Anterior cingulate cortex (tissue), 58 donors: ENCODE measurements at places on chromosomes 13 and 19.
A peak's percentile ranks its signal among the peaks of the same experiment; 100 is the strongest.

- peak; percentile 53 for DNase-seq
Observed at GRCh38 chr19:38514812-38515633, 81.5 kb downstream of the RYR1 start.

DNA sequence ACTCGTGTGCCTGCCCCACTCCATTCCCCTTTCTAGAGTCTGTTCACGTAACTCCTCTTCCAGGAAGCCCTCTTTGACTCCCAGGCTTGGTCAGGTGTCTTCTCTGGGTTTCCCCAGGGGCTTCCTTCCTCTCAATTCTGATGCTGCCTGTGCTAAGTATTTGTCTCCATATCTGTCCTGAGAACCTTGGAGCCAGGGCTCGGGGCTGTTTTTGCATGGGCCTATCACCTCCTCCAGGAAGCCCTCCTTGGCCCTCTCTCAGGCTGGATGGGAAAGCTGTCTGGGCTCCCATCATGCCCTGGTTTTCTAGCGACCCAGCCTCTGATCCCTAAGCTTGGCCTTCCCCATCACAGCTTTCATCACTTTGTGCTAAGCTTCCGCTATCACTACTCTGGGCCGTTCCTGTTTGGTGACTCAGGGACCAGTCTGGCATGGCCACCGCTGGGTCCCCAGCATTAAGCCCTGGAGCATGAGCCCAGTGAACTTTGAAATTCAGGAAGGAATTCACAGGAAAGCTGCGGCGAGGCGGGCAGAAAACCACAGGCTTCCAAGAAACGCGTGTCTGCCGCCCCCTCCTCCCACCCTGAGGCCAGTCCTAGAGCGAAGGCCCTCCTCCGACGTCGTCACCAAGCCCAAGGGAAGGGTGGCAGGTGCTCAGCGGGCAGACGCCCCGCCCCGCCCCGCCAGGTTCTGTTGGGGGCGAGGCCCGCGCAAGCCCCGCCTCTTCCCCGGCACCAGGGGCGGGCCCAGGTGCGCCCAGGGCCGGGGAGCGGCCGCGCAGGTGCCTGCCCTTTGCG, 486 bp upstream of the SPINT2 start:
- peak; percentile 57 for DNase-seq

GRCh38 chr13:106376401-106377112, 158.9 kb downstream of the EFNB2 start:
- no peak for DNase-seq

- DNase-seq: no peak
Observed at GRCh38 chr19:41821003-41821735, 23.3 kb downstream of the LYPD4 start.

- no peak for DNase-seq
Observed at GRCh38 chr13:21526707-21527540, 67.8 kb upstream of the ZDHHC20 start.

DNA sequence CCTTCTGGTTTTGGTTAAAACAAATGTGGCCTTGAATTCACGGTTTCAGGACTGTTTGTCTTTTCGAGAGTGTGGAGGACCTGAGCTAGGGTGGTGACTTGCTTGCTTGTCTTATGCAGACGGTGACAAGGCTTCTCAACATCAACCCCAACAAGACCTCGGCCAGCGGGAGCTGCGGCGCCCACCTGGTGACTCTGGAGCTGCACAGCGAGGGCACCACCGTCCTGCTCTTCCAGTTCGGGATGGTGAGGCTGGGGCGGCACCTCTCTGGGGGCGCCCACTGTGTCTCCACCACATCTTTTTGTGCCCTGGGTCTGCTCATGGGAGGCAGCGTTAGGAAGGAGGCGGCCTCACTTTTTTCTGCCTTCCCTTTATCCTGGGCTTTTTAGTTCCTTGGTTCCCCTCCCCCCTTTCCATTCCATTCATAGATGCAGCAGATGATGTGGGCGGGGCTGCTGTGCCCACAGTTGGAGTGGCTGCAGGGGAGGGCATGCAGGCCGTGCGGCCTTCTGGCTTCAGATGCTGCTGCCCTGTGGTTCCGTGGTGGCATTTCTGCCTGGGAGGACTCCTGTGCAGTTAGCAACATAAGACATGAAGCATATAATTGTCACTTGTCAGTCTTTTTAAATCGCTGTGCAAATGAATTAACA, 23.3 kb downstream of the LAMP1 start:
- DNase-seq: no peak

GRCh38 chr19:44587963-44588770, 25.2 kb upstream of the IGSF23 start:
- DNase-seq: no peak

DNA sequence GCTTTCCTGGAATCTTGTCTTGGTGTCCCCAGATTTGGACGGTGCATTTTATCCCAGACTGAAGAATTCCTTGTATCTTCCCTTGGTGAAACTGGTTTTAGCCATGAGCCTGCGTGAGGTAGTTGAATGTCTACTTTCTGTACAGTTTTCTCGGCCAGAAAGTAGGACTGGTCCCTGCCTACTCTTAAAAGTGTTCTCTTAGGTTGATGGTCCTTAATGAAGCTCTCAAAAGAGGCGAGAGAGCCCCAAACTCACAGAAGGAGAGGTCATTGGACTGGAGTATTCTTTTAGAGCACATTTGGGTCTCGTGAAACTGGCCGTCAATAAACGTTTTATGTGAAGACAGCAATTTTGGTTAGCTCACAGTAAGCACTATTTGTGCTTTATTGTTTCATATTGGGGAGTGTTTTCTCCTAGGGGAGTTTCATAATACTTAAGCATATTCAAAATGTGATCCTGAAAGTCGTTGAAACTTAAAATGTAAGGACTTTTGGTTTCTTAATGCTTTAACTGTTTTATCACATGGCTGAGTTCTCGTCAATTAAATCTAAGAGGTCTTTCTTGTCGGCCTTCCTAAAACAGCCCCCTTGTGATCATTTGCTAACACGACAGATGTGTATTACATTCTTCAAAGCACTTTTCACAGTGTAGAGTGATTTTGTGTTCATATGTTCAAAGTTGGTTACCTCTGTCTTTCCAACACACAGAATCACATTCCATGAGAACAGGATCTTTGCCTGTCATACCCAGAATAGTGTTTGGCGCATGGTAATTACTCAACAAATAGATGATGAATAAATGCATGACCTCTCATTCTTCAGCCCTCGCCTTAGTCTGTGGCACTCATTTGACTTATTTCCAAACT, 889 bp downstream of the GTF2F2 start:
- DNase-seq: no peak

GRCh38 chr13:93290503-93290902, 63.9 kb downstream of the GPC6 start:
- no peak for DNase-seq

DNA sequence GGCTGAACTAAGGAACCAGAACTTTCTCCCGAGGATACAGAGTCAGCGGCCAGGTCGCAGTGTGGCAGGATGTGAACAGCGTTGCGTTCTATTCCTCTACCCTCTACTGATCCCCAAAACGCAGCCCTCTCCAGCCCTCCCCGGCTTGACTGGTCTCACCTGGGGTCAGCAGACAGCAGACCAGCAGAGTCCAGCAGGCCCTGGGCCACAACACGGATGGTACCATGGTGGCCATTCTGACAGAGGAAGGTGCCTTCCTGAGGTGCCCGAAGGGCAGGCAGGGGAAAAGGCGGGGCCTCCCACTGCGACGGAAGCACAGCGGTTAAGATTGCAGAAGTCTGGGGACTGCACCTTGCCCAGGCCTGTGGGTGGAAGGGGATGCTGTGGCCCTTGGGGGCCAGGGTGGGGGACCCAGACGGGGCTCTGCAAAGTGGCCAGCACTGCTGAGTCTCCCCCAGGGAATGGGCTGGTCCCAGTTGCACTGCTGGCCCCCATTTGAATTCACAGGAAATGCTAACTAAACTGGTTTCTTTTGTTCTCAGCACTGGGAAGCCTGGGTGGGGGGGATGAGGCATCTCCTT, at the start of gene ICAM3:
ICAM3 (minus strand) TSS at position 245 of the 581 bp plus-strand sequence; CDS start at position 235, 10 bp downstream.
- no peak for DNase-seq

GRCh38 chr19:55820037-55820436, 11.8 kb downstream of the NLRP11 start:
- no peak for DNase-seq

DNA sequence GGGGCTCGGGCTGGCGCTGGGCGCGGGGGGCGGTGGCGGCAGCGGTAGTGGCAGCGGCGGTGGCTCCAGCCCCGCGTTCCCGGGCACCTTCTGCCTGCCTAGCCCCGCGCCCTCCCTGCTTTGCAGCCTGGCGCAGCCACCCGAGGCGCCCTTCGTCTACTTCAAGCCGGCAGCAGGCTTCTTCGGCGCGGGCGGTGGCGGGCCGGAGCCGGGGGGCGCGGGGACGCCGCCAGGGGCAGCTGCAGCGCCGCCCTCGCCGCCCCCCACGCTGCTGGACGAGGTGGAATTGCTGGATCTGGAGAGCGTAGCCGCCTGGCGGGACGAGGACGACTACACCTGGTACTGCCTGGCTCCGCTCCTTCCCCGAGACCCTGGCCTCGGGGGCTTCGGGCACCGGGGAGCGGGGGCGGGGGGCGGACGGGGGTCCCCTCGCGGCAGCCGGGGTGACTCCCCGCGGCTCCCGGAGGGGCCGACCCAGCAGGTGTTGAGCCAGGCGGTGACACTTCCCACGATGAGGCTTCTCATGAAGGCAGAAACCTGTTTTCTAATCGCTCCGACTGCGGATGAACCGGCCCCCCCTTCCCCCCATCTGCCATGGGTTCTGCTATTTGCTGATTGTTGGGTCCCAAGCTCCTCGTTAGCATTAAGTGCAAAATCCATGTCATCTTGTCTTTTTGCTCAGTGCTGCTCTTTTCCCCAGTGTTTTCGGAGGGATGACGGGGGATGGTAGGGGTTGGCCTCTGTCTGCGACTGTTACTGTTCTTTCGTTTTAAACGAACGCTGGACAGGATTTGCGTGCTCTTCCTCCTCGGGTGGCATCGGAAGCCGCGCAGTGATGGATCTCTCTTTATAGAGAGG, 943 bp downstream of the SLAIN1 start:
- DNase-seq: peak; percentile 65

DNA sequence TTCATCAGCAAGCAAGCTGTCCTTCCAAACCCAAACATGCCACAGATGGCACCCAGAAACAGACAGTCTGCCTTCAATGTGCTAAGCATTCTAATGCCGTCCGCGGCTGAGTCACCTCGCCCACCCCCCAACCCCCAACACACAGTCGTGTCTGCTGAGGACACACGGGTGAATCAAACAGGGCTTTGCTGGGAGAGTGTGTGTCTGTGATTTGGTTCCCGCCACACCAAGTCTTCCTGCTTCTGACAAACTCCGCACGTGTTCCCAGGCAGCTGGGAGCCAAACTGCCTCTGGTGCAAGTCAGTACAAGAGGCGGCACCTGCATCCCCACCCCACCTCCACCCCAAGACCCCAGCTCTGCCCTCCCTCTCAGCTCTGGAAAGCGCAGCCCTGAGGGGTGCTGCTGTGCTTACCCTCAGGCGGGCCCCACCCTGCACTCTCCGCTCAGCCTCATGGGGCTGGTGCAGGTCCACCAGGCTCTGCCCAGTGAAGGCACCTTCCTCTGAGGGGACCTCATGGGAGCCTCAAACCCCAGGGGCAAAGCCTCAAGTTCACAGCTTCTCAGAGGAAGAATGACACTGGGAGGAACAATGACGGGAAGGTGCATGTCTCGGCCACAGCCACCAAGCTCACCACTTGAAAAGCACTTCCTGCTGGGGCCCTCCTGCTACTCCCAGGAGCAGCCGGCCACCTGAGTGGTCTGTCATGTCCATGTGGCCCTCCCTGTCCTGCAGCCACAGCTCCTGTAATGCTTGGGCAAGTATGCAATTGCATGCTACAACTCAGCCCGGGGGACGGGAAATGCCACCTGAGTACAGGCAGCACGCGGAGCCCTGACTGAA, 15.0 kb upstream of the SLC35E1 start:
- peak; percentile 61 for DNase-seq

- DNase-seq: no peak
Observed at GRCh38 chr13:51330791-51331190, 8.7 kb upstream of the SERPINE3 start.

GRCh38 chr19:17829855-17830566, 8.7 kb upstream of the INSL3 start:
- peak; percentile 38 for DNase-seq

GRCh38 chr13:39604756-39605155, 1.8 kb upstream of the LHFPL6 start:
- no peak for DNase-seq

DNA sequence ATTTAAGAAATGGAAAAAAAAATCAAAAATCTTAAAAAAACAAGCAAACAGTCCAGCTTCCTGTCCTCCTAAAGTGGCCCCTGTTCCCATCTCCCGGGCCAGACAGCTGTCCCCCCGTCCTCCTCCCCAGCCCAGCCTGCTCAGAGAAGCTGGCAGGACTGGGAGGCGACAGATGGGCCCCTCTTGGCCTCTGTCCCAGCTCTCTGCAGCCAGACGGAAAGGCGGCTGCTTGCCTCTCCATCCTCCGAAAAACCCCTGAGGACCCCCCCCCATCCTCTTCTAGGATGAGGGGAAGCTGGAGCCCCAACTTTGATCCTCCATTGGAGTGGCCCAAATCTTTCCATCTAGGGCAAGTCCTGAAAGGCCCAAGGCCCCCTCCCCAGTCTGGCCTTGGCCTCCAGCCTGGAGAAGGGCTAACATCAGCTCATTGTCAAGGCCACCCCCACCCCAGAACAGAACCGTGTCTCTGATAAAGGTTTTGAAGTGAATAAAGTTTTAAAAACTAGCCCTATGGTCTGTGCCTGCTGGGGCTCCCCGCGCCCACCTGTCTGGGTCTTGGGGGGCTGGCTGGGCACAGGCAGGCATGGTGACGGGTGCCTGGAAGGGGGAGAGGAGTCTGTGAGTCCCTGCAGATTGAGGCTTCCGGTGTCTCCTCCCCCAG, 3.8 kb downstream of the GADD45GIP1 start:
- DNase-seq: peak; percentile 61

- no peak for DNase-seq
Observed at GRCh38 chr13:93224535-93224934, 2.1 kb upstream of the GPC6 start.

GRCh38 chr13:28347456-28348371, 147.2 kb downstream of the FLT1 start:
- DNase-seq: no peak

DNA sequence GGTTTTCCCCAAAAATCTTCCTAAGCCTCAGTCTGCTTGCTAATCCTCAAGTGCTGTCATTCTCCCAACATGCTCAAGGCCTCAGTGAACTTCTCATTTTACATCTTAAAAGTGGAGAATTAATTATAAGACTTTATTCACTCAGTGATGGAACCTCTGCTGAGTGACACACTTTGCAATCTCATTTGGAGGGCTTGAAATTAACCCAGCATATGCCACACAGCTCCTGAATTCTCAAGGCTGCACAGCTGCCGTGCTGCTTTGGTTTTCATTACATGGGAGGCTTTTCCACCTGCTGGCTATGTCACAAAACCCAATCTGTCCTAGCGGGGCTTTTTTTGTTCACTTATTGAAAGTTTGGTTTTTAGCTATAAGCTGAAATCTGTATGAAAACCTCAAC, 28.3 kb upstream of the SERPINE3 start:
- no peak for DNase-seq
